ENCODE measurements at places on chromosomes 6 and 20.

DNA sequence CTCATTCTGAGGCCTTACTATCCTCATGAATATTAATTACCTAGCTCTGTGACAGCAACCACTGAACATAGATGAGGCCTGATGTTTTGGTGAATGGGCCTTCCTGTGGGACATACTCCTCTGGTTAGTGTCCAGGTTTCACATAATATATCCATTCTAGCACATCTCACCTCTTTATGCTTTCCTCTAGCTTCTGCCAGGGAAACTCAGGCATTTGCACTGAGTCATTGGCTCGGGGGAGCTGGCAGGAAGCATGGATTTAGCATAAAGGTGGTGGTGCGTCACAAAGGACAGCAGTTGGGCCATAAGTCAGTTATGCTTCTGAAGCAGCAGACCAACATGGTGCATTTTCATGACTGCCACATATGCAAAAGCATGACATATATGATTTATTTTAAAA, 37.5 kb upstream of the TMEM170B start:
- no peak for DNase-seq

GRCh38 chr6:24936641-24937317, 1.0 kb upstream of the RIPOR2 start:
- no peak for DNase-seq

- no peak for DNase-seq
These were observed 2.8 kb downstream of the KCNQ5 start for GRCh38 chr6:72624557-72625160.

- DNase-seq = no peak
These were observed 14.5 kb downstream of the SOD2 start for GRCh38 chr6:159678574-159678973.

GRCh38 chr6:148516217-148516616, 173.6 kb downstream of the SASH1 start:
- no peak for DNase-seq

- no peak for DNase-seq
These were observed 22.1 kb downstream of the SLC35A1 start for GRCh38 chr6:87494761-87495422.

DNA sequence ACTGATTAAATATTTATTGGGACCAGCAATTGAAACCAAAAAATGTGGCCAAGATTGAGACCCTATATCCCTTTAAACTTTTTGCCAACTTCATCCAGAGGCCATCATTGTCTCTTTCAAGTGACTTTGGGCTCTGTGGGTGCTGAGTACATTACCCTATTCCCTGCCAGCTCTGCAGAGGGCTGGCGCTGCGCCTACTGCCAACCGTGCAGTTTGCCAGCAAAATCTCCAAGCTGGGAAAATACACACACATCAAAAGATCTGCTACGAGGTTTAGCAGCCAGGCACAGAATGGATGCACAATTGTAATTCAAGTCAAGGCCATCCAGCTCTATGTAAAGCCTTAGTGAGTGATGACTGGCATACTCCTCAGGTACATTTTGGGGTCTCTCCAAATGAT, 125.0 kb downstream of the CBLN4 start:
- DNase-seq = no peak

DNA sequence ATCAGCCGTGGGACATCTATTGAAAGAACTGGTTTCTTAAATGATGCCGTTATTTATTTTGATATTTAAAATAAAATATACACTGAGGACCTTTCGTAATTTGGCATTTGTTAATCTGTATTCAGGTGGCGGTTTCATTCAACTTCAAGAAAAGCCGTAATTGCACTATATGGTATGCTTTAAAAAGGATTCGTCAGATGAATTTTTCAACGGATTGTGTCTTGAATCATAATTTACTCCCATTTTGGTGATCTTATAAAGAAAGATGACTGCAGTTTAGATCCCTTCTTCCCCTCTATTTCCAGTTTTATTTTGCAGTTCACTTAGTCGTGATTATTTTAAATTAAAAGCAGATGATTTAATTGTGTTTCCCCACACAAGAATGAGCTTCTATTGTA, 761 bp downstream of the KLHL32 start:
- no peak for DNase-seq

DNA sequence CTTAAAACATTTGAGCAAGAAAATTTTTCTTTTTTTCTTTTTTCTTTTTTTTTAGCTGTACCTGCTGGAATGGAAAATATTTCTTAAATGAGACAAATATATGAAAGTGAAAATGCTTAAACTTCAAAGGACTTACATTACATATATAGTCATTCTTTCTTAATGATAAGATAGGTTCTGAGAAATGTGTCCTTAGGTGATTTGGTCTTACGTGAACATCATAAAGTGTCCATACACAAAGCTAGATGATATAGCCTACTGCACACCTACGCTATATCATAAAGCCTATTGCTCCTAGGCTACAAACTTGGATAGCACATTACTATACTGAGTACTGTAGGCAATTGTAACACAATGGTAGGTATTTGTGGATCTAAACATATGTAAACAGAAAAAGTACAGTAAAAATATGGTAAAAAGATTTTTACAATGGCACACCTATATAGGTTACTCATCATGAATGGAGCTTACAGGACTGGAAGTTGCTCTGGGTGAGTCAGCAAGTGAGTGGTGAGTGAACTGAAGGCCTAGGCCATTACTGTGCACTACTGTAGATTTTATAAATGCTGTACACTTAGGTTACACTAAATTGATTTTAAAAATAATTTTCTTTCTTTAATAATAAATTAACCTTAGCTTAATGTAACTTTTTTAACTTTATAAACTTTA, 54.6 kb downstream of the RPP21 start:
- no peak for DNase-seq

DNA sequence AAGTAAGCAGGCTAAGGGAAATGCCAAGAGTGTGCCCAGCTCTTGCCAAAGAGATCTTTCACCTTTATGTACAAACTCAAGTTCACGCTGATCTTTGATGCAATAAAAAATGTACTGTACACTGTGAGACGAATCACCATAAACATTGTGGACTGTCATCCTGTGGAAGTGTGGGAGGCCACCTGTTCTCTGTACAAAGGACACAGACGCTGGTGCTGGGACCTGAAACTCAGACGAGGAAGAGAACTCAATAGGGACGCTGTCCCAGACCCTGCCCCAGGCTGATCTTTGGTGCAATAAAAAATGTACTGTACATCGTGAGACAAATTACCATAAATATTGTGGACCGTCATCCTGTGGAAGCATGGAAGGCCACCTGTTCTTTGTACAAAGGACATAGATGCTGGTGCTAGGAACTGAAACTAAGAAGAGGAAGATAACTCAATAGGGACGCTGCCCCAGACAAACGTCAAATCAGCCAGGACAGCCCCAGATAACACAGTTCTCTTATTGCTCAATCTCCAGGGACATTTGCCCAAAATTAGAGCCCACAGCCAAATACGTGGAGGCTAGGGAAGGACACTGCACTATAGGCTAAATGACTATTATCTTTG, 312.7 kb upstream of the SGK1 start:
- DNase-seq = no peak

GRCh38 chr6:123402052-123402451, 234.7 kb downstream of the TRDN start:
- no peak for DNase-seq

DNA sequence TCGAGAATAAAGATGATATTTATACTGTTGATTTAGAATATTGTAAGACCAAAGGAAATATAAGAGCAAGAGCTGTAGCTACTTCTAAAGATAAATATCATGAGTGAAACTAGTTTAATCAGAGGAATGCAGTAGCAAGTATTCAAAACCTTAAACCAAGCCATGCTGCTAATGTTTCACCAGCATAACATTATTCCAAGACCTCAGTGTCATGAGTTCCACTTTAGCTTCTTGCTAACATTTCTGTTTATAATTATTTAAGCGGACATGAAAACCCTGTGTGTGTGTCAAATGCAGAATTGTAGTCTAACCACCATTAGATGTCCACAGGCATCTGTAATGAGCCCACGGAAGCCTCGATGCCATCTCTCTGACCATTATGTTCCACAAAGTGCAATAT, 752.6 kb upstream of the MARCKS start:
- no peak for DNase-seq

- DNase-seq = no peak
These were observed 6.4 kb downstream of the CDKAL1 start for GRCh38 chr6:20540683-20541082.

DNA sequence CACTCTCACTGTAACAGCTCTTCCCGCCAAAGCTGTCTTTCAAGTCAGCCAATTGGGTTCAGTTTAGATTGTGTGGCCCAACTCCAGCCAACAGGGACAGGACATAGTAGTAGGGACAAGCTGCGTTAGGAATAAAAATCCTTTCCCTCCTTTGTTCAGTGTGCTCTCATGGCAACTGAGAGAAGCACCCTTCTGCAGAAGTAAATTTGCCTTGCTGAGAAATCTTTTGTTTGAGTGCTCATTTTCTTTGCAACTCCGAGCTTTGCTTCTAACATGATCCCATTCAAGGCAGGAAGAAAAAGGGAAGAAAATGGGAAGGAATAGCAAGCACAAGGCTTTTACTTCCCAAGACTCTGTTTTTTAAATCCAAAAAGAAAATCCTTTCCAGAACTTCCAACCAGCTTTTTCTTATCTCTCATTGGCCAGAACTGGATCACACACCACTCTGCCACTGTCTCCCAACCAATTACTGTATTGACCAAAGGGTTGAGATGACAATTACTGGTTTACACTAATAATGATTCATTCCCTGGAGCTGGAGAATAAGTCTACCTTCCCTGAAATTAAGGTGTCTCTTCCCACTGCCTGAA, 52.7 kb downstream of the STX11 start:
- no peak for DNase-seq

GRCh38 chr6:208938-209337, 83.3 kb upstream of the DUSP22 start:
- DNase-seq = no peak

DNA sequence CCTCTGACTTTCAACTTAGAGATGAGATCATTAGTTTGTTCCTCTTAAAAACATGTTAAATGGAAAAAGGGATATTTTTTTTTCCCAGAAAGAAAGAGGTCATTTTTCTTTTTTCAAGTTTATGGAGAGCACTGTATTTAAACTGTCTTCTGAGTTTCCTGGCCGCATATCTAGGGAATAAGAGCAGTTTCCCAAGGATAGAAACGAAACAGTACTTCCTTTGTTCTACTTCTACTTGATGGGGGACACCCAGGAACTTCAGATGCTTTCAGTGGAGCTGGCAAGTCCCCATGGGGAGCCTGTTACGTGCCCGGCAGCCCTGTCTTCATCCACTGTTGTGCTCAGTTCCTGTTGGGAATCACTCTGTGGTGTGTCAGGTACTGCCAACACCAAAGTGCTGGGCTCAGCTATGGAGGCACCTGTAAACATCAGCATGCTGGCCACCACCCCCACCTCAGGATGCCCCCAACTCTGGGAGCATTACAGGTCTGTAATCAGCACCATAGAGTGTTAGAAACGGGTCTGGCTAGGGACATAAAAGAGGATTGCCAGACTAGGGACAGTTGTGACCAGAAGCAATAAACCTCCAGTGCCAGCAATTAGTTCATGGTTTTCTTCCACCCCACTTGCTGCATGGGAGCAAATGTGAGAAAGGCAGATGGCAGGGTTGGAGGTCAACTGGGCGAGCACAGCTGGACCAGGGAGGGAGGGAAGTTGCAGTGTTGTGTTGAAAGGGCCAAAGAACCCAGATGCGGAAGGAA, 221.7 kb upstream of the ECI2 start:
- DNase-seq = no peak

- no peak for DNase-seq
These were observed 39.6 kb upstream of the NOX3 start for GRCh38 chr6:155495011-155495768.

DNA sequence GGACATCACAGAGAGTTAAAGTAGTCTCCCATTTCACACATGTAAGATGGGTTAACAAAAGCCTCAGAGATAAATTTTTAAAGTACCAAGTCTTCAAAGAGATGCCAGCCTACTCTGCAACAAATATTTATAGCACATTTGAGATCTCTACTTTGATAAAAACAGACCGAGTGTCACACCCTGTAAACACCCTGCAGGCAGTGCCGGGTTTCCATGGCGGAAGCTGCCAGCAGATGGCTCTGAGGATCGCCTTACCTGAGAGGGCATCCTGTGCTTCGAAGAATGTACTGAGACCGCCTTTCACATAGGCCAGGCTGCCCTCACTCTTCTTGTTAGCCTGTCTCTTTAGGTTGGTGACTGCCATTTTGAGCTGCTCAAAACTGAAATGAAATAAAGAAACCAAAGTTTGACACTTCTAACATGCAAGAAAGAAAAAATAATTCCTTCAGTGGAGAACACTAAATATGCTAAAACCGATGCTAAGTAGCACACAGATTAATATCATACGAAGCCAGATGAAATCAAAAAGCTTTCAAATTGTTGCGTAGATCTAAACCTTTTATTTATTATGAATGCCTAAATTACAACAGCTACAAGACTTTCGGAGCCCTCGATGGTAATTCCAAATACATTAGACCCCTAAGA, 39.3 kb downstream of the HUS1B start:
- no peak for DNase-seq

DNA sequence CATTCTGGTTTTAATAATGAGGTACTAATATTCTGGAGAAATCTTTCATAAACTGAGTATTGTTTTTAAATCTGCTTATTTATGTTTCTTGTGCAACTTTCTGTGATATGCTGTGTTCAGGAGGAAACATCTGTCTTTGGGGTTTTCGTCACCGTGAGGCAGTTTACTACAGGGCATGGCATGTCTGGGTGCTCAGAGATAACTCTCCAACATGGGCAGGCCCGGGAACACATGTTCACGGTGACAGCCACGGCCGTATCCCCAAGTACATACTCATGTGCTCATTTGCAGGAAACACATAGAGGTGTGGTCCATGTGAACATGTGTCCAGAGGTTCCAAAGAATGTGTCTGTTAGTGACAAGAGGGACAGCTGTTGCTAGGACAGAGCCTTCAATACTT, 62.1 kb upstream of the CNKSR3 start:
- DNase-seq = no peak

GRCh38 chr6:121438869-121439268, 3.4 kb downstream of the GJA1 start:
- DNase-seq = no peak

GRCh38 chr6:53627391-53628218, 38.0 kb downstream of the KLHL31 start:
- no peak for DNase-seq

GRCh38 chr20:4230185-4230584, 214.8 kb upstream of the RNF24 start:
- no peak for DNase-seq

DNA sequence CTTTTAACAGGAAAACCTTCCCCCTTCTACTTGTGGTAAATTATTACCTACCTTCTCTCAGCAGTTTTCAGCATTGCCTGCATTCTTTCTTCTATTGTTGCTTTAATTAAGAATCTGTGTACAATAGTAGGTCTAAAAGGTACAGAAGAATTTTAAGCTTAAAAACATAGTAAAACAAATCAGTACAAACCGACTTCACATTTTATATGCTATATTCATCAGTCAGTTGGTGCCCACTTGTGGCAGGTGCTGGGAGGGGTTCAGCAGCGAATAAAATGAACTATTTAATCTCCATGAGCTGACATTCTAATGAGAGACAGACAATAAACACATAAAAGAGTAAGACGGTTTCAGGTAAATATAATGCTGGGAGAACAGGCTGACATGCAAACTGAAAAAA, 73.4 kb upstream of the FBXO30 start:
- DNase-seq = no peak

- DNase-seq = no peak
These were observed 29.7 kb upstream of the PI16 start for GRCh38 chr6:36924778-36925374.
